ENCODE measurements at places on chromosomes 12 and 14.

DNA sequence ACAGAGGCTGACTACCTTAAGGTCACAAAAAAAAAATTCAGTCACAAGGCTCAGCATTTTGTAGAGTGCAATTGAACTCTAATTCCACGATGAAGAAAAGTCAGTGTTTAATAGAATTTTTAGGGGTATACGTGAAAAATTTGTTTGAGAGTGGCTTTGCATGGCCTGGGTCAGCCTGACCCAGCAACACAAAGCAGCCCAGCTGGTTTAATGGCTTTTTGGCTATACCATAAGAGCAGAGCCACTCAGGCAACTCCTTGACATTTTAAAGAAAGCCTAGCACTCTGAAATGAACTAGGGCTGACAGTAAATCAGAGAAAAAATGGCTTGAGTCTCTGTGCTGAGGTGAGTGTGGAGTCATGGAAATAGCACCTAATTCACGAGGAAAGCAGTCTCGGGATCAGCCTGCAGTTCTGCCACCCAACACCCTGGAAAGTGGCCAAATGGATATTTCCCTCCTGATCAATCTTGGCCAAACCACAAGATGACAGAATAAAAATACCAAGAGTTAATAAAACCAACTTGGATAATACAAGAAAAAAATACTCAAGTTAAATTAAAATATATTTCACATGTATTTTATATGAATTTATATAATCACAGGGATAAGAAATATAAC lies 59.5 kb downstream of the GALNT4 start:
- no peak for DNase-seq

GRCh38 chr12:106753526-106753925 lies 21.0 kb upstream of the RIC8B start:
- no peak for DNase-seq

DNA sequence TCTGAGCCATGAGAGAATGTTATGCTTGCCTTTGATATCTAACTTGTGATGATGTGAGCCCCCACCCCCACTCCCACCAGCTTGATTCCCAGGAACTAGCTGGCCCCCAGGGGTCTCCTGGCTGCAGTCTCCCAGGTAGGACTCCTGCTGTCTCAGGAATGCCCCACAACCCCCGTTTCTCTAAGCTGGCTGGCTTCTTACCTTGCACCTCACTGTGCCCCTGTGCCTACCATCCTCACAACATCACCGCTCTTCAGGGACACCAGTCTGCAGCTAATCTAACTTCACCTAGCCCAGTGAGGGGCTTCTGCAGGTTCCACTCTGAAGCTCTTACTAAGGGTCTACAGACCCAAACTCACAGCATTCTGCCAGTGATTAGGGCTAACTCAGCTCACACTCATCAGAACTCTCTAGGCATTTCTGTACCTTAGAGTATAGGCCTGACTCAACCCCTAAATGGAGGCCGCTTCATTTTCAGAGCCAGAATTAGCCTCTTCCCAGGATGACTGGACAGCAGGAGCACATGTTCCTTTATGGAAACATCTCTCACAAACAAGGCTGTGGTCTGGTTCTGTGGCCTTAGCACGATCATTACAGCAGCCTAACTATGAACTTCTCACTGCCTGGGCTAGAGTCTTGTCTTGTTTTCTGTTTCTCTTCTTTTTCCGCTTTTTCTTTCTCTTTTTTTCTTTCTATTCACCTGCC lies 72.8 kb upstream of the IFNG-AS1 start:
- DNase-seq, result no peak

DNA sequence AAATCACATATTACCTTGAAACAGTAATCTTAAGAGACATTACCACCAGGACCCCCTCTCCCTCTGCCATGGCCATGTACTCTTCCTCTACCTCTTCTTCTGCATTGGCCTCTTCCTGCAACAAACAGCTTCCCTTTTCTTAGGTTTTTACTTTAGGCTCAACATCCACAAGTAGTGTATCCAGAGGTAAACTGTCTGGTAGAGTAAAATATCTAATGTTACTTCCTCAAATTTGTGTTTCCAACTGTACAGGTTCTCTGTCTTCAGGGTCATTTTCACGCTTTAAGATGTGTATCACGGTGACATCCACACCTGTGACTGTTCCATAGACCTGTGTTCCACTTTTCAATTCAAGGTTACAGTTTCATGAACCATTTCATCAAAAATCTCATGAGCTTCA lies 13.4 kb downstream of the CDK17 start:
- DNase-seq, result no peak

- DNase-seq, result no peak
These were observed 65.4 kb upstream of the TBPL2 start for GRCh38 chr14:55505846-55506245.

GRCh38 chr12:8969861-8970411 lies 19.4 kb upstream of the KLRG1 start:
- no peak for DNase-seq

DNA sequence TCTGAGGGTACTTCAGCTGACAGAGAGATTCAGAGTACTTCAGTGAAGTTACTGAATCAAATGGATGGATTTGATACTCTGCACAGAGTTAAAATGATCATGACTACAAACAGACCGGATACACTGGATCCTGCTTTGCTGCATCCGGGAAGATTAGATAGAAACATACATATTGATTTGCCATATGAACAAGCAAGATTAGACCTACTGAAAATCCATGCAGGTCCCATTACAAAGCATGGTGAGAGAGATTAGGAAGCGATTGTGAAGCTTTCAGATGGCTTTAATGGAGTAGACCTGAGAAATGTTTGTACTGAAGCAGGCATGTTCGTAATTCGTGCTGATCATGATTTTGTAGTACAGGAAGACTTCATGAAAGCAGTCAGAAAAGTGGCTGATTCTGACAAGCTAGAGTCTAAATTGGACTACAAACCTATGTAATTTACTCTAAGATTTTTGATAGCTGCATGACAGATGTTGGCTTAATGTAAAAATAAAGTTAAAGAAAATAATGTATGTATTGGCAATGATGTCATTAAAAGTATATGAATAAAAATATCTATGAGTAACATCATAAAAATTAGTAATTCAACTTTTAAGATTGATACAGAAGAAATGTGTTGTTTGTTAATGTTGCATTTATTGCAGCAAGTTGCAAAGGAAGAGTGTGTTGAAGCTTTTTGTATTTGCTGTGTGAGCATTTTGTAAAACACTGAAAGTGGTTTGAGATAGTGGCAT lies 136.1 kb upstream of the RAP1B start:
- no peak for DNase-seq

DNA sequence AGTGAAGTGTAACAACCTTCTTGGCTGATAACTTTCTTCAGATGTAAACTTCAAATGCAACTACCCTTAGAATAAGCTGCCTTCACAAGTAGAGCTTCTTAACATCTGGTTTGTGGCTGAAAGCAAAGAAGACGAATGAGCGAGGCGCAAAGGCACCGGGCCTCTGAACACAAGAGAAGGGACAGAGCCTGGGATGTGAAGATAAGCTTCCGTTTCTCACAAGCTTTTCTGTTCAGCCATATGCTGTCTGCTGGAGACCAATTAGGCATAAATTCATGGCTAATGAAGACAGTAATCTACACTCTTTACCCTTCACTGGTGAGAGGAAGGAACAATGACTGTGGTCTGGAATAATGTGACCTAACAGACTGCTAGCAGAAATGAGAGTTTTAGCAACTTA lies 195.2 kb downstream of the ATXN7L3B start:
- no peak for DNase-seq

DNA sequence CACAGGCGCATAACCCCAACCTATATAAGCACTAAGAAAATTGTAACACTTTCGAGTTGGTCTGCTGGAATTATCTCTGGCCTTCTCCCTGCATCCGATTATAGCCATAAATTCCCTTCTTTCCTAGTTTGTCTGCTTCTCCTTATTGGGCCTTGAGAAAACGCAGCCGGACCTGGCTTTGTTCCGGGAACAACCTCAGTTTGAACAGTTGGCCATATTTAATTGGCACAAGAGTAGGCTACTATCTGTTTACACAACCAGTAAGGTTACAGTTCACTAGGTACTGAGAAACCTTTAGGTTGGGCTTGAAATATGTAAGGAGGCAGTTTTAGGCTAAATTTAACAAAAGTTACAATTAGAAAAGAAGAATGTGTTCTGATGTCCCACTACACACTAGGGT lies 176.1 kb downstream of the IPO8 start:
- no peak for DNase-seq

GRCh38 chr14:58789736-58790135 lies 152.0 kb downstream of the DACT1 start:
- DNase-seq, result no peak

DNA sequence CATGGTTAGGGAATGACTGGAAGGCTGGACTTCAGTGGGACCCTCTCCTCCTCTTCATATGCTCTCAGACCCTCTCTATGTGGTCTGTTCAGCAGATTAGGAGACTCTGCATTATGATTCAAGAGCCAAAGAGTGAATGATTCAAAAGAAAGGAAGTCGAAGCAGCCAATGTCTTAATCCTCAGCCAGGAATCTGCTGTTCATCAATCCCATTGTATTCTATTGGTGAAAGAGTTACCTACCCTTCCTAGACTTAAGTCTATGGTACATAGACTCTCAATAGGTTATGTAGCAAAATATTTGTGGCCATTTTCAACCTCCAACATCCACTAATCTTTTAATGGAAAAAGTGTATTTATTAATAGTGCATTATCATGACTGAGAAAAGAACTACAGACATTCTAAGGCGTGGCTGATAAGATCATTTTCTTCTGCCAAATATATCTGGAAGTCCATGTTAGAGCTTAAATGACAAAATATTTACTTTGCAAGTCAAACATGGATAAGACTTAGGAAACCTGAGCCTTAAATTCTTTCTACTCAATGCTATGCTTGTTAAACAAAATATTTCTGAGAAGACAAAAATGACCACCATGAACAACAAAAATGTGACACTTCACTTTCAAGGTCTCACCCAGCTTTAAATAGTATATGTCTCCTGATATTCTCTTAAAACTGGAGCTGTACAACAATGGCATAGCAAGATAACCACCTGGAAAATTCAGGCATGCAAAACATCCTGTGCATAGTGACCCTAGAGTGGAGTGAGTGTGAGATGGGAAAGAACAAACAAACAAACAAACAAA lies 1100.6 kb downstream of the GALC start:
- no peak for DNase-seq

DNA sequence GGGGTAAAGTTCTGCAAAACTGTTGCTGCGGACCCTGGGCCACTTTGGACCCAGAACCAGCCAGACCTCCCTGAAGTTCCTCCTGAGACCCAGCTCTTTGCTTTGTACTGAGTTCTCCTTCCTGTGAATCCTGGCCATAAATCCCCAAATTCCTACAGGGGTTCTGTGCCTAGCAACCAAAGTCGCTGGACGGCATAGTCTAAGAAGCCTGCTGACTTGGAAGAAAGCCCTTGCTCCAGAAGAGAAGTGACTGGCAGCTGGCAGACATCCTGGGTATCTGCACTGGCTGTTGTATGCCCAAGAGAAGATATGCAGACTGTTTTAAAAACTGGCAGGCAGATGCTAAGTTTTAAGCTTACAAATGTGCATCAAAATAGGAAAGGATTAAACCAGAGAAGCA lies 99.9 kb upstream of the SLC24A4 start:
- no peak for DNase-seq

DNA sequence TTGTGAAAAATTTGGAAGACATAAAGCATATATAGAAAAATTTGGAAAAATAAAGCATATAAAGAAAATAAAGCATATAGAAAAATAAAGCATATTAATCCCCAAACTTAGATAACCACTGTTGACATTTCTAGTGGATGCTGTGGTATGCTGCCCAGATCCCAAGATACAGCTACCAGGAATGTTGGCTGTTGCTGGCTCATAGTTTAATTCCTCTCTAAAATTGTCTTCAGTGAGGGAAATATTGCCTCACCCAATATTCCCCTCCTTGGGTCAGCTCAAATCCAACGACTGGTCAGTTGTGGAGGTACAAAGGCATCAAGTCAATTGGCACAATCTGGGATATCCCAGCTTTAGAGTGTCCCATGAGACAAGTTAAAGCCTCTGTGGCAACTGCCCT lies 10.1 kb upstream of the KICS2 start:
- DNase-seq, result no peak

All from NCI-H2081 treated with DMSO at 0.1 percent for 48 hours (cell line).